ENCODE measurements at places on chromosomes 1 and 21. TPM values are rescaled to one million over a fixed set of nuclear protein-coding genes. Genes with fewer than 3 reads are reported as not detected.
A peak's percentile ranks its signal among the peaks of the same experiment; 100 is the strongest.

The SMIM1 gene
- 1.7 TPM for total RNA-seq

GRCh38 chr1:98467586-98467985 lies 193.9 kb upstream of the SNX7 start:
- DNase-seq: no peak

- DNase-seq: no peak
Measured at GRCh38 chr21:41908829-41909228, 29.7 kb upstream of the PRDM15 start.

GRCh38 chr1:247829656-247830055 lies 5.7 kb upstream of the OR14A16 start:
- DNase-seq: no peak

GRCh38 chr21:34298534-34299167 lies 65.2 kb upstream of the KCNE2 start:
- DNase-seq: no peak

The CACNA1S gene
- total RNA-seq: not detected

The KCNE2 gene
- not detected for total RNA-seq

The OVAAL gene
- total RNA-seq: not detected

- DNase-seq: no peak
Measured at GRCh38 chr1:6874298-6874697, 89.0 kb downstream of the CAMTA1 start.

The ACKR1 gene
- not detected for total RNA-seq

- DNase-seq: no peak
Measured at GRCh38 chr1:3004285-3005205, 16.7 kb upstream of the ACTRT2 start.

The KRTAP22-2 gene
- total RNA-seq: not detected

GRCh38 chr1:18192974-18193373 lies 85.4 kb downstream of the IGSF21 start:
- DNase-seq: no peak

DNA sequence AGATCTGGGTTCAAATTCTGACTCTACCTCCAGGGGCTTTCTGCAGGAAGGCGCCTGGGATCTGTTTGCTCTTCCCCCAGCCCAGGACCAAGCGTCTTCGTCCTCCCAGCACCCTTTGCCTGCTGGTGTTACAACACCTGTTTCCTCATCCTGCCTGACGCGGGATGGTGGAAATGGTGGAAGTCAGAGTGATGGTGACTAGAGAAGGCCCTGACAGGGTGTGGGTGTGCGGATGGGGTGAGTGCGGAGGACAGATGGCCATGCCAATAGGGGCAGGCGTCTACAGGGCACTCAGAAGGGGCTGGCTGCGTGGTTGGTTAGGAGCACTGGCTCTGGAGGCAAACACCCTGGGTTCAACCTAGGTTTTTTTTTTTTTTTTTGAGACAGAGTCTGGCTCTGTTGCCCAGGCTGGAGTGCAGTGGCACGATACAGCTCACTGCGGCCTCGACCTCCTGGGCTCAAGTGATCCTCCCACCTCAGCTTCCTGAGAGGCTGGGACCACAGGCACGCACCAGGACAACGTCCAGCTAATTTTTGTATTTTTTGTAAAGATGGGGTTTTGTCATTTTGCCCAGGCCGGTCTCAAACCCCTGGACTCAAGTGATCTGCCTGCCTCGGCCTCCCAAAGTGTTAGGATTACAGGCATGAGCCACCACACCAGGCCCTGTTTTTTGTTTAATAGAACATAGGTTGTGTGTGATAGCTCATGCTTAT lies 1.5 kb downstream of the THEMIS2 start:
- DNase-seq: no peak

The SLAMF9 gene
- not detected for total RNA-seq

DNA sequence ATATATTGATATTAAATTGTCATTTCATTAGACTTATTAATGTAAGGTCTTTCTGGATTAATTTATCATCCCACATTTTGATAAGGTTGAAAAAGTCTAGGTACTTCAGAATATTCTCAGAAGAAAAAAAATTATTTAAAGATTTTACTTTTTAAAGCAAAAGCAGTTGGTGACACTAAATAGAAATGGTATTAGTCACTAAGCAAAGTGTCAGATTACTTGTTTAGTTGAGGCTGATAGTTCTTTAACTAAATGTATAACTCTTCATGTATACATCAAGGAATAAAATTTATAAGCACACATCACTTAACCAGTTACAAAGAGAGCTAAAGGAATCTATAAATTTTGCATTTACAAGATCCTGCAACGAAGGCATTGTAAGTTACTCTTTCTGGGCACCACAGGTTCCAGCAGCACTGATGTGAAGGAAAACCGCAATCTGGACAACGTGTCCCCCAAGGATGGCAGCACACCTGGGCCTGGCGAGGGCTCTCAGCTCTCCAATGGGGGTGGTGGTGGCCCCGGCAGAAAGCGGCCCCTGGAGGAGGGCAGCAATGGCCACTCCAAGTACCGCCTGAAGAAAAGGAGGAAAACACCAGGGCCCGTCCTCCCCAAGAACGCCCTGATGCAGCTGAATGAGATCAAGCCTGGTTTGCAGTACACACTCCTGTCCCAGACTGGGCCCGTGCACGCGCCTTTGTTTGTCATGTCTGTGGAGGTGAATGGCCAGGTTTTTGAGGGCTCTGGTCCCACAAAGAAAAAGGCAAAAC lies 101.1 kb downstream of the ADARB1 start:
- DNase-seq: no peak

DNA sequence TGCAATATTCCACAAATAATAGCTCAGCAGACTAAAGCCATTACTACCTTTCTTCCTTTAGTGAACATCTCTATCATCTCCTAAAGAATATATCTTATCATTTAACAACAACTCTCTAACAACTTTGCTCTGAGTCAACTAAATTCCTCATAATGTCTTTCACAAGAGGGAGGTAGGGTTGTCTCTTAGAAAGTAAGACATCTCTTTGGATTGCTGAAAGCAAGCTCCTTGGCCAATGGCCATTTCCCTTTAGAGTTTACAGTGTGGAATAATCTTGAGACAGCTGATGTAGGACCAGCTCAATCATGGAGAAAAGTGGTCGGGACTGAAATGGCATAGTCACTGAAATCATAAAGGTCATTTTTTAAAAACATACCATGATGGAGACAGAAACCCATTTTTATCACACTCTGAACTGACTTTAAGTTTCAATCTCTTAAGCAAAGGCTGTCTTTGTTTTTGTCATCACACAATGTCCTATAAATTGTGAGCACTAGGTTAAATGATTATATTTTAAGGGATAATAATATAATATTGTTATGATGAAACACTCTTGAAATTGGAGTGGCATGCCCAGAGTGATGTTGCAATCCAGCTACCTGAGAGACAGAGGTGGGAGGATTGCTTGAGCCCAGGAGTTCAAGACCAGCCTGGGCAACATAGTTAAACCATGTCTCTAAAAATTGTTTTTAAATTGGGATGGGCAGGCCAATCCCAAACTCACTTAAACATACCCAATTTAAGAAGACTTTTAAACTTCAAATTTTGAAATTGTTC lies 91.1 kb downstream of the SLC44A5 start:
- DNase-seq: no peak

GRCh38 chr1:58812926-58813325 lies 29.1 kb upstream of the JUN start:
- DNase-seq: peak; percentile 36

DNA sequence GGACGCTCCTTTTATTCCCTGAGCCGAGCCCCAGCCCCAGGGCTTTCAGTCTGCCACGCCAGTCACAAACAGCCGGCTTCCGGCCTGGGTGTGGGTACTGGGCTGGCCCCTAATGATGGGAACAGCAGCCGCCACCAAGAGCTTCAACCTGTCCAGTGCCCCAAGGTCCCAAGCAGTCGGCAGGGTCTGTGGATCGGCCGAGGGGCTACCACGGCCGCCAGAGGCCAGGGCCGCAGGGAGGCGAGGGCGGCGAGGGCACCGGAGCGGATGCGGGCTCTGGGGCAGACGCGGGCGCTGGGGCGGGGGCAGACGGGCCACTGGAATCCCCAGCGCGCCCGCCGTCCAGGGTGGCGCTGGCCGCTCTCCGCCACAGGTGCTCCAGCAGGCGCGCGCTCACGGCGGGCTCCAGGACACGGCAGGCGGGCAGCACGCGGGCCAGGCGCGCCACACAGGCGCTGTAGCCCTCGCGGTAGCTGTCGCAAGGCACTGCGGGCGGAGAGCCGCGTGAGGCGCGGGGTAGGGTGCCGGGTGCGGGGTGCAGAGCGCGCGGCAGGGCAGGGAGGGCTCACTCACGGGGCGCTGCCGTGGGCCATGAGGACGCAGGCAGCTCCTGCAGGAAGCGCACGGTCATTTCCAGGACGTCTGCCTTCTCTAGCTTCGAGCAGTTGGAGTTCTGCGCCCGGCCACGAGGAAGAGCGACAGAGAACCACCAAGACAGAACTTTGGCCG lies 887 bp downstream of the HES2 start:
- DNase-seq: no peak

DNA sequence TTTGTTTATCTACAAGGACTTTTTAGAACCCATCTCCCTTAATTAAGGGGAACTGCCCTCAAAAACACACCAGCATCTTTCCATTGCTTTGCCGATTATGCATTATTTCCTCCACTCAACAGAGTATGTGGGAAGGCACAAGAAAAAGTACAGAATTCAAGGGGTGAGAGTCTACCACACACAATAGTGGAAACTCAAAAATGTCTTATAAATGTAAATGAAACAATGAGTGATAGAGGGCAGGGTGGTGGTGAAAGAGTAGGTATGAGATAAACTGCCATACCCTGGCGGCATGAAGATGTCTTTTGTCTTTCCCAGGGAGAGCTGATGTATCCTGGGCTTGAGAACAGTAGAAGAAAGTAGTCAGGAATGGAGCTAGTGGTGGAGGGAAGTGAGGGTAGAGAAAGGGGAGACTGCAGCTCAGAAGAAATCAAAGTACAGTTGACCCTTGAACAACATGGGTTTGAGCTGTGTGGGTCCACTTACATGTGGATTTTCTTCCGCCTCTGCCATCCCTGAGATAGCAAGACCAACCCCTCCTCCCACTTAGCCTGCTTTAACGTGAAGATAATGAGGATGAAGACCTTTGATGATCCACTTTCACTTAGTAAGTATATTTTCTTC lies 24.4 kb downstream of the CD58 start:
- no peak for DNase-seq

DNA sequence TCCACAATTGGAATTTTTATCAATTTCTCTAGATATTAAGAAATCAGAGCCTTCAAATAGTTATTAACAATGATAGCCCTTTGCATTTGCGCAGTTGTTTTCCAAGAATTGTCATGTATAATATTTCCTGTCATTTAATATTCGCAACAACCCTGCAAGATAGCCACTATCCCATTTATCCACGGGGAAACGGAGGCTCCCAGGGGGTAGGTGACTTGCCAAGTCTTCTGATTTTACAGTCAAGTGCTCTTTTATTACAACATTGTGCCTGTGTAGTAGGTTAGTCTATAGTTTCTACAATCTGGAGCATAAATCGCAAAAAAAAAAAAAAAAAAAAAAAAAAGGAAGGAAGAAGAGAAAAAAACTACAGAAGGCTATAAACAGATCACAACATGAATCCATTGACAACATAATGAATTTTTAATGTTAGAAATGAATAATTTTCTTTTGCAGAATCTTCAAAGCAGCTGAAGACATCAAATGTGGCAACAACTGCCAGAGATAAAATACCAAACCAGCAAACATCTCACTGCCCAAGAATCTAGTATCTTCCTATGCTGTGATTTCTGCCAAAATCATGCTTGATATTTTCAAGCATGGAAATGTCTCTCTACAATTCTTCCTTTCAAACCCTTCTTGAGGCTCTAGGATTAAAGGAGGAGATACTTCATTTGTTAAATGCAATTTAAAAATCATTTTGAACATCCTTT lies 125.5 kb downstream of the PTPN14 start:
- DNase-seq: no peak

GRCh38 chr1:40313958-40314720 lies 2.9 kb downstream of the COL9A2 start:
- no peak for DNase-seq

GRCh38 chr1:8941906-8942305 lies 3.8 kb upstream of the CA6 start:
- DNase-seq: no peak

- no peak for DNase-seq
Measured at GRCh38 chr1:11273595-11274234, 717 bp downstream of the UBIAD1 start.

GRCh38 chr1:41365320-41365633 lies 4.0 kb downstream of the FOXO6 start:
- no peak for DNase-seq

The CDC42 gene
- total RNA-seq: 249 TPM

- no peak for DNase-seq
Measured at GRCh38 chr1:48019714-48020315, 22.6 kb upstream of the TRABD2B start.

DNA sequence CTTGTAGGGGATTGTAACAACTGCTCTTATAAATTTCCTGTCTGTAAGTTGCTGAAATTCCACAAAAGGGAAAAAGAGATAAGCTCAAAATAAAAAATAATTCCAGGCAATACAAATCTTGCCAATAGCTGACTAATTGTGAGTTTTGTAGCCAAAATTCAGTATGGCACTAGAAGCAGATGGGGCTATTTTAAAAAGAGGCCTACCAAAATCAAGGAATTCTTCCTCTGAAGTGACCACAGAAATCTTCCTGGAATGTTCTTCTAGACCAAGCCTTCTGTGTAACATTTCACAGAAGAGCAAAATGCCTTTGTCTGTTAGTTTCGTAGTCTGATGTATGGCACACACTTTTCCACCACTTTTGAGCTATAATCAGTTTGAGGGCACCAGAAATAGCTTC lies 127.6 kb downstream of the CYYR1 start:
- DNase-seq: no peak

The NPPA gene
- total RNA-seq: not detected

The RFX5 gene
- 50.9 TPM for total RNA-seq

DNA sequence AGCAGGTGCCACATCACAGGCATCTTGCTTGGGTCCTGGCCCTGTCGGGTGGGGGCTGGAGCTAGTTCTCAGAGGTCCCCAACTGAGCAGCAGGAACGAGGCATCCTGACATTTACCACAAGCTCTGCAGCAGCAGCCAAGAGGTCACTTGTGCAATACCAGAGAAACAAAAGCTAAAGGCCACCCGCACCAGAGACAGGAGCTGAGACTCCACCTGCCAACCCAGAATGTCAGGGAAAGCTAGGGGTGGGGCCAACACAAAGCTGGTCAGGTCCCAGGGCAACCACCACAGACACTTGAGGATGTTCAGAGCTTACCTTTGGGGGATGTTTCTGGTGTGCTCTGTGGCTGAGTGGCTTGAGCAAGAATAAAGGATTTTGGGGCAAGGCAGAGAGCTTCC lies 13.6 kb upstream of the SYT6 start:
- no peak for DNase-seq

The CD53 gene
- total RNA-seq: 163 TPM

The SERTAD4 gene
- total RNA-seq: not detected

The MMEL1 gene
- total RNA-seq: 0.68 TPM

The TIE1 gene
- total RNA-seq: 0.27 TPM

The ZNF687 gene
- 25.9 TPM for total RNA-seq

The CBR1 gene
- 45.5 TPM for total RNA-seq

DNA sequence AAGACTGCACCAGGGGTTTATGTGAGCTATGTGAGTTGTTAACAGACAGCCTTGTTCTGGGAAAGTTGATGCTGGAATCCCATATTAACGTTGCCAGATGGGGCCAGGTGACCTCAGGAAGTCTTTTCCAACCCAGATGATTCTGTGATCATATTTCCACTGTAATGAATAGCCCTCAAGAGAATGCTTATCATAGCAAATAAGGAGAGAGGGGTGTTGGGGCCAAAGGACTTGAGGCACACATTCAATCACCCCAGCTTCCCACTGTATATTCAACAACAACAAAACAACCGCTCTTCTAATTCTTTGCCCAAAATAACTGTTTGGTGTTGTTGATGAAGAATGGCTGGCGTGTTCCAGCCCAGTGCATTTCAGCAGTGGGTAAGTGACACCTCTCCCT lies 14.1 kb downstream of the ZNF697 start:
- no peak for DNase-seq

- DNase-seq: no peak
Measured at GRCh38 chr1:33842348-33842747, 21.5 kb upstream of the HMGB4 start.

Data from activated T-cell treated with anti-CD3 and anti-CD28 coated beads, Interleukin-2, amount 50 U/mL, for 4 hours (primary cell).